CD4-positive, alpha-beta memory T cell (primary cell): ENCODE measurements at places on chromosomes 3 and 15. TPM values are rescaled to one million over a fixed set of nuclear protein-coding genes. Genes with fewer than 3 reads are reported as not detected.

DNA sequence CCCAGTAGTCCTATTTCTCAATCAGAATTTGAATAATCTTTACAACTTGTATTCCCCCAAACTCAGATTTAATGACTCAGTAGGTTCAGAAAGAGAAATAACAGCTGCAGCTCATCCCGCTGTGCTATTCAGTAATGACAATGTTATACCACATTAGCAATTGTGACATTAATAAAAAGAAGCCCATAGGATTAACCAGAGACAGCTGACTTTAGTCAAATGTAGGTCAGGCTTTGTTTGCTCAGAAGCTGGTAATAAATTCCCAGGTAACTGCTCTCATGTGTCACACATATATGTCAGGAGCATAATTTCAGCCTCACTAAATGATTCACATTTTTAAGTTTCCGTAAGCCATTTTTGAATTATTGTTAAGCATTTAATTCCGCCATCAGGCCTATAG lies 222.0 kb upstream of the UBE2E2 start:
- no peak overlapping the region for H3K4me3 ChIP-seq
- H3K27me3 ChIP-seq, result no peaks in the 10 kb centered on the region
- no peaks in the 10 kb centered on the region for H3K4me1 ChIP-seq
- H3K27ac ChIP-seq, result no peak overlapping the region

GRCh38 chr3:190505381-190506003 lies 8.4 kb upstream of the IL1RAP start:
- H3K4me1 ChIP-seq, result no peaks in the 10 kb centered on the region
- H3K27me3 ChIP-seq, result no peaks in the 10 kb centered on the region
- DNase-seq, result no peak

DNA sequence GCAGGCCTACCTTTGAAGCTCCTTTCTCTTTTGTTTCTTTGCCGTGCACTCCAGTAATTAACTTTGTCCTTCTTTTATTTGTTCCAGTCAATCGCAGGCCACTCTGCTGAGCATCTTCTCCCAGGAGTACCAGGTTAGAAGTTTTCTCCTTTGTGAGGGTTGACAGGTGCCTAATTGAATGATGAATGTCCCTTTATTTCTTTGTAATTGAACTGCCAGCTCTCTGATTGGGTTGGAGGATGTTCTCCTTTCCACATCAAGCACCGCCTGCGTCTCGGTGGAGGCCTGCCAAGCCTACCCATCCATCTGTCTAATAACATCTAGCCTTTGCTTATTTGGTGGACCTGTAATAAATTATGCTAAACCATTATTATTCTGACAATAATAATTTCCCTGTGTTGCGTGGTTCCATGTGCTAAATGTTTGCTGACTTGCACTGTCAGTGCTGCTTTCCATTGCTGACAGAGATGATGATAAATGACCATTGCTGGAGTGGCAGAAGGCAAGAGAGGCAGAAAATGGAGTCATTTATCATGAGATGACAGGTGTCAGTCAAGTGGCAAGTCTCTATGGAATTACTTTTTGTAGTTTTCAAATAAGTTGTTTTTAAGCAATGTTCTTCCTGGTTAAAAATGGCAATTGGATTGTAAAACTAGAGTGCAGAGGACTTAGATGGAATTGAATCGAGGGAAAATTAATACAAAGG lies 64.9 kb downstream of the CDIN1 start:
- H3K27me3 ChIP-seq, result no peaks in the 10 kb centered on the region
- H3K4me1 ChIP-seq, result no peaks in the 10 kb centered on the region
- no peak for DNase-seq
- H3K36me3 ChIP-seq, result no peaks in the 10 kb centered on the region

DNA sequence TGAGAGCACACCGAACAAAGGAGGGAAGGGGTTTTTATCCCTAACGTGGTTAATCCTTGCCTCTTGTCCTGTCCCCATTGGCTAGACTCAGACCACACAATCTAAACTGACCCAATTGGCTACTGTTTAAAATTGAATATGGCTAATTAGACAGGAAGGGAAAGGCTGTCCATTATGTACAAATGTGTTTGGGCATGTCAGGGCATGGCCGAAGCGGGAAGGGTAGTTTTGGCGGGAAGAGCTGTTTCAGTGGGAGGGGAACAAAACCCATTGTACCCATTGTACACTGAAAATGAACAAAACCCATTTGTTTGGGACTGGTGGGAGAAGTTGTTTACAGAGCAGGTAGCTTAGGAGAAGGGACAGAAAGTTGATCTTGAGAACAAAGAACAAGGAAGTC lies 330.9 kb upstream of the POU1F1 start:
- no peak overlapping the region for H3K4me3 ChIP-seq
- no peaks in the 10 kb centered on the region for H3K4me1 ChIP-seq
- no peak for DNase-seq

- no peak for DNase-seq
- peaks cover 18% of the 10 kb centered on the region for H3K36me3 ChIP-seq
- no peak overlapping the region for H3K4me3 ChIP-seq
- no peaks in the 10 kb centered on the region for H3K27me3 ChIP-seq
Measured at GRCh38 chr3:149145974-149146373, 16.5 kb downstream of the HPS3 start.

ICE2 gene
- 63.7 TPM for total RNA-seq

GRCh38 chr3:31232055-31233025 lies 300.4 kb upstream of the STT3B start:
- no peaks in the 10 kb centered on the region for H3K27me3 ChIP-seq
- H3K27ac ChIP-seq, result no peak overlapping the region
- no peak overlapping the region for H3K4me3 ChIP-seq

EPB42 gene
- not detected for total RNA-seq

CLDN18 gene
- total RNA-seq, result not detected

DNA sequence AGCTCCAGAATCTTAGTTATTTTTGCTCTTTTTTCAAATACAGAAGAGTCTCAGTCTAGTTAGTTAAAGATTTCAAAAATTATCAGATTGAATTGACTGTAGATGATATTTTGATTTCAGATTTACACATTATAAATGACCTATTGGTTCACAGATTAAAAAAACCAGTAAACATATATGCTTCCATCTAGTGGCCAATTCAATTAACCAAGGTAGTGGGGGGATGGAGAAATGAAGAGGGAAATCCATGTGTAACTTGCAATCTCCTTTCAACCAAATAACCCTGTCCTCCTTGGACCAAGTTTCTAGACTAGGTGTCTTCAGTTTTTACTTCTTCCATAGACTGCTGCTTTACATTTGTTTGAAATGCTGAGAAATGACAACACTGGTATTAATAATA lies 789.8 kb downstream of the ROBO1 start:
- H3K4me3 ChIP-seq, result no peak overlapping the region
- no peak for DNase-seq
- no peaks in the 10 kb centered on the region for H3K27me3 ChIP-seq
- H3K36me3 ChIP-seq, result no peaks in the 10 kb centered on the region

GRCh38 chr3:31743331-31744089 lies 210.8 kb downstream of the STT3B start:
- no peaks in the 10 kb centered on the region for H3K4me1 ChIP-seq

ZNF80 gene
- total RNA-seq, result 1.1 TPM

DNA sequence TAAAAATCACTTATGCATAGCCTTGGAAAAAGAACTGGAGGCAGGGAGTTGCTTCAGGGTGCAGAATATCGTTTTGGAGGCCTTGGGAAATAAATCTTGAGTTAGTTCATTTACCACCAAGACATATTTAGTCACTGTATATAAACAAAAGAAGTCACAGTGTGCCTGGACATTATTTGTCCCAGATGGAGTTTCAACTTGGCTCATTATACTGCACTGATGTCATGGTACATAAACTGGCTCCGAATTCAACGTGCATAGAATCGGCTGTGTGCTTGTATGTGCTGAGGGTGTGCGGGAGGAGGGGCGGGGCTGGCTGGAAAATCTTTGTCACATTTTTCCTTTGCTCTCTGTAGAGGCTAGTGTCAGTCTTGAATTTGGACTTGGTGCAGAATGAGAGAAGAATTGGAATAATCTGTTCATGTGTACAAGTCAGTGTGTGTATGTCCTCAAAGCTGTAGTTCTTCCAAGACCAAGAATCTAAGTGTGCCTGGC lies 86.6 kb downstream of the FNDC3B start:
- H3K36me3 ChIP-seq, result no peaks in the 10 kb centered on the region
- DNase-seq, result no peak
- H3K27me3 ChIP-seq, result no peaks in the 10 kb centered on the region
- H3K27ac ChIP-seq, result no peak overlapping the region

DNASE1L3 gene
- total RNA-seq, result not detected

CCDC14 gene
- 47.0 TPM for total RNA-seq

DNA sequence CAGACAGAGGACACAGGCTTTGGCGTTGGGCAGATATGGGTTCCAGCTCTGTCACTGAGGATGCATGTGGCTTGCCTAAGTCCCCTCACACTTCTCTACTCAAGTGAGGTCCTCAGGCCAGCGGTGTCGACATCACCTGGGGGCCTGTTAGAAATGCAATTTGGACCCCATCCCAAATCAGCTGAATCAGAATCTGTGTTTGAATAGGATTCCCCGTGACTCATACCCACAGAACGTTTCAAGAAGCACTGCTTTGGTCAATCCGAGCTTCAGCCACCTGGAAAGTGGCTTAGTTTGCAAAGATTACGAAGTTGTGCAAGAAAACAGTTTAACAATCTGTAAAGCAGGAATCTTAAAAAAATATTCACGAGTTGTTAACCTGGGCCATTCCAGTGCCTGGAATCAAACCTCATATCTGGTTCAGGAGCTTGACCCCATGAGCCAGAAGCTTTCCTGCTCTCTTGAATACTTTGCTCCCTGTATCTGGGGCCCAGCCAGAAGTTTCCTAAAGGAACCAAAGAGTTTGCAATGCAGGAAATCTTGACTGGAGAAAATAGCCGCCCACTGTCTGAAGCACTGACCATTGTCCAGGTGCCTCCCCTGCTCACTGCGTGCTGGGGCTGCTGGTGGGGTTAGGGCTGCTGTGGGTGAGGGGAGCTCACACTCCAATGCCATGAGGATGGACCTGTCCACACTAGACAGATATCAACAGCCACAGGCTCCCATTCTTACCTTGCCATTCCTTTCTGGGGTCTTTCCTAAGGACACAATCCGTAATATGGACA lies 208.5 kb upstream of the LINGO1 start:
- no peak for DNase-seq
- no peaks in the 10 kb centered on the region for H3K36me3 ChIP-seq
- no peaks in the 10 kb centered on the region for H3K27me3 ChIP-seq
- H3K27ac ChIP-seq, result no peak overlapping the region

GRCh38 chr3:189344996-189345395 lies 173.2 kb downstream of the TPRG1 start:
- H3K27ac ChIP-seq, result no peak overlapping the region
- H3K36me3 ChIP-seq, result no peaks in the 10 kb centered on the region
- H3K4me1 ChIP-seq, result no peaks in the 10 kb centered on the region
- no peak overlapping the region for H3K4me3 ChIP-seq
- no peak for DNase-seq

OR5K2 gene
- total RNA-seq, result not detected

DNA sequence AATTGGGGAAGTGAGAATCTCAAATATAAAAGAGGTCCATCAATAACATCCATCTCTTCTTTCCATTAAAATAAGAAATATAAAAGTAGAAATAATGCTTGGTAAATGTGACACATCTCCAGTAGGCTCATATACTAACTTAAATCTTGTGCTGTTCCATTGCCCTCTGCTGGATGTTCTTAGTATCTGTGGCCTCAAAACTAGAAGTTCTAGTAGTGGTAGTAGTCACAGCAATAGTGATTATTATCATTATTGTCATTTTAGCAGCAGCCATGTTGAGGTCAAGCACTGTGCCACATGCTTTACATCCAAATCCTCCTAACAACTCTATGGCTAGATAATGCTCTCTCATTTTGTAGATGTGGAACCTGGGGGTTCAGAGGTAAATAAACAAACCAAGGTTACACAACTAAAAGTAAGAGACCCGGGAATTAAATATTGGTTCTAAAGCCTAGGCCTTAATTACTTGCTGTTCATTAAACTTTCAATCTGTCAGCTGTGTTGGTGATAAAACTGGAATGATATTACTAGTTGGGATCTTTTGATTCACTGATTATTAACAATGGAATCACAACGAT lies 20.2 kb upstream of the BTLA start:
- no peaks in the 10 kb centered on the region for H3K27me3 ChIP-seq
- H3K4me3 ChIP-seq, result no peak overlapping the region
- H3K27ac ChIP-seq, result no peak overlapping the region
- DNase-seq, result peak; percentile 70

GRCh38 chr15:66865622-66866611 lies 163.9 kb downstream of the SMAD6 start:
- no peaks in the 10 kb centered on the region for H3K27me3 ChIP-seq
- H3K36me3 ChIP-seq, result no peaks in the 10 kb centered on the region
- H3K27ac ChIP-seq, result no peak overlapping the region
- no peak overlapping the region for H3K4me3 ChIP-seq
- no peaks in the 10 kb centered on the region for H3K4me1 ChIP-seq
- no peak for DNase-seq

DNA sequence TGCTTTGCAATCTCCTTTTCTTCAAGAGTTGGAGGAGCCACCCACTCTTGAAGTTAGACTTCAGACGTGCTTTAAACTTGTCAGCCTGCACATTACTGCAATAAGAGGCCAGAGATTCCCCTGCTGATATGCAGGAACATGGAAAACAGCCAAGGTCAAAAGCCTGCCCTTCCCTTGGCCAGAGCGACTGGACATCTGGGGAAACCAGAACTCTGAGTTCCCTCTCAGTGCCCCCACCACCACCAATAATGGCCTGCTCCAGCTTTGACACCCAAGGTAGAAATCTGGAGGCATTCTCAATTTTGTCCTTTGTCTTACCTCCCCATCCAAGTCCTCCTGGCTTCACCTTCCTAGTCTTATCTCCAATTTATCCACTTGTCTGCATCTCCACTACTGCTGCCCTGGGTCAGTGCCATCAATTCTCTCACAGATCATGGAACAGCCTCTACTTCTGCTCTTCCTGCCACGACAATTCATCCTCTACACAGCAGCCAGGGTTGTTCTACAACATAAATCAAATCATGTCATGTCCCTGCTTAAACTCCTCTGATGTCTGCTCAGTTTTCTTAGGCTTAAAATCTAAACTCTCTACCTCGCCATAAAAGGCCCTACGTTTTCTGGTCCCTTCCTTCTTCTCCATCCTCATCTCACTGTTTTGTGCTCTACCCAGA lies 191.6 kb upstream of the WNT5A start:
- no peak overlapping the region for H3K4me3 ChIP-seq
- no peaks in the 10 kb centered on the region for H3K27me3 ChIP-seq
- H3K27ac ChIP-seq, result no peak overlapping the region
- DNase-seq, result no peak
- H3K4me1 ChIP-seq, result no peaks in the 10 kb centered on the region

DNA sequence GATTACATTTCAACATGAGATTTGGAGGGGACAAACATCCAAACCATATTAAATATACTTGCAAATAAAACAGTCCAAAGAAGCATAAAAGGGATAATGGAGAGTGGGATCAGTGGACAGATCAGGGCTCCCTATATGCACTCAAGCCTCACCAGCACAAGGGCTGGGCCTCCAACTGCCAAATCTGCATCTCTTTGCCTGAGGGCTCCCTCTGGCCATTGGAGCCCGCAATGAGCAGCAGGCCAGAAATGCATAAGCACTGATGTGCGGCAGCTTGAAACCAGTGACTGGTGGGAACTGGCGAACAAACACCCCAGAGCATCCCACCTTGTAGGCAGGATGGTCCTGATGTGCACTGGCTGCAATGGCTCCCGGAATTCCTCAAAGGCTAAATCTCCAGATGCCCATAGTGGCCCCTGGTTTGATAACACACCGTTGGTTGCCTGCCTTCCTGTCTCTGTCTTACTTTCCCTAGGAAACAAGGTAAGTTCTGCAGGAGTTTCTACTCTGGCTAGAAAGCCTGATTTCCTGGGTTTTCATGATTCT lies 55.9 kb upstream of the POMGNT2 start:
- DNase-seq, result no peak
- H3K27ac ChIP-seq, result peak overlapping the region; percentile 60
- no peaks in the 10 kb centered on the region for H3K27me3 ChIP-seq
- peaks cover 27% of the 10 kb centered on the region for H3K4me1 ChIP-seq
- H3K36me3 ChIP-seq, result no peaks in the 10 kb centered on the region

ZBTB47 gene
- total RNA-seq, result 1.4 TPM

CISH gene
- total RNA-seq, result 14.7 TPM
